Activated naive CD8-positive, alpha-beta T cell treated with anti-CD3 and anti-CD28 coated beads, Interleukin-2, amount 50 U/mL, for 24 hours (primary cell): ENCODE measurements at places on chromosomes 7 and 10.
A peak's percentile ranks its signal among the peaks of the same experiment; 100 is the strongest.

- DNase-seq = no peak
Observed at GRCh38 chr7:18212308-18212707, 184.7 kb upstream of the PRPS1L1 start.

GRCh38 chr10:132626761-132627665, 89.4 kb downstream of the INPP5A start:
- DNase-seq = no peak

- DNase-seq = no peak
Observed at GRCh38 chr10:4606856-4607636, 219.0 kb upstream of the AKR1E2 start.

GRCh38 chr10:77628906-77629730, 8.5 kb downstream of the KCNMA1 start:
- DNase-seq = no peak

DNA sequence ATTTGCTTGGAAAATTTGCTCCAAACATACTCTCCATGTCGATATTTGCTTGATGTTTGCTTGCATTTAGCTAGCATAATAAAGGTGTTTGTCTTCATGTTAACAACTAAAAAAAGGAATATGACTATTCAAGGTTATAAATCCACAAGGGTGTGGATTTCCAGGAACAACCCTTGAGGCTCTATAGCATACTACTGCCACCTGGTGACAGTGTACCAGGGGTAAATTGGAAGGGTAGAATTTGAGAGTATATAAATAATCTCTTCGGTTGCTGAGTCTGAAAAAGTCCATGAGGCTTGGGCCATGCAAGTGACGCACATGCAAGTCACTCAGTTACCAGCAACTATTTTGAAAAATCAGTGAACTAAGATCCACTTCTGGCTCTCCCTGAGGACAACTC, 68.4 kb downstream of the SLIT1 start:
- peak; percentile 7 for DNase-seq

- no peak for DNase-seq
Observed at GRCh38 chr7:140196361-140197217, 19.8 kb upstream of the KDM7A start.
